ENCODE measurements at places on chromosomes 4 and X.

DNA sequence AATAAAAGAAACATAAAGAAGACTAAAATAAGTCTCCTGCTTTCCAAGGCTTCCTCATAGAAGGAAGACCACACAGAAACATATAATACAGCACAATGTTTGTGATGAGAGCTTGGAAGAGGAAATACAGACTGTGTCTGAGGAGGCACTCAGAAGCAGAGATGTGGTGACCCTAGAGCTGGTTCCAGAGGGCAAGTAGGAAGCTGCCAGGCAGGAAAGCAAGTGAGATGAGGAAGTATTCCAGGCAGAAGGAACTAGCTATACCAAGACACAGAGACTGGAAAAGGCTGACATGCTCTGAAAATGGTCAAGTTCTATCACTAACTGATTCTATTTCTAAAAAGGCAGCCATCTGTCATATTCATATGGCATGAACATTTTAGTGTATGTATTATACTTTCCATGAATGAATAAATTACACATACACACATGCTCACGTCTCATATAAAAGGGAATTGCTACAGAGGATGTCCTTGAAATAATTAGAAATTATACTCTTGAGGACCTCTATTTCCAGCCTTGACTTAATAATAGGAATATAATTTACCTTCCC, 16.6 kb upstream of the HSFX2 start:
- DNase-seq: no peak

DNA sequence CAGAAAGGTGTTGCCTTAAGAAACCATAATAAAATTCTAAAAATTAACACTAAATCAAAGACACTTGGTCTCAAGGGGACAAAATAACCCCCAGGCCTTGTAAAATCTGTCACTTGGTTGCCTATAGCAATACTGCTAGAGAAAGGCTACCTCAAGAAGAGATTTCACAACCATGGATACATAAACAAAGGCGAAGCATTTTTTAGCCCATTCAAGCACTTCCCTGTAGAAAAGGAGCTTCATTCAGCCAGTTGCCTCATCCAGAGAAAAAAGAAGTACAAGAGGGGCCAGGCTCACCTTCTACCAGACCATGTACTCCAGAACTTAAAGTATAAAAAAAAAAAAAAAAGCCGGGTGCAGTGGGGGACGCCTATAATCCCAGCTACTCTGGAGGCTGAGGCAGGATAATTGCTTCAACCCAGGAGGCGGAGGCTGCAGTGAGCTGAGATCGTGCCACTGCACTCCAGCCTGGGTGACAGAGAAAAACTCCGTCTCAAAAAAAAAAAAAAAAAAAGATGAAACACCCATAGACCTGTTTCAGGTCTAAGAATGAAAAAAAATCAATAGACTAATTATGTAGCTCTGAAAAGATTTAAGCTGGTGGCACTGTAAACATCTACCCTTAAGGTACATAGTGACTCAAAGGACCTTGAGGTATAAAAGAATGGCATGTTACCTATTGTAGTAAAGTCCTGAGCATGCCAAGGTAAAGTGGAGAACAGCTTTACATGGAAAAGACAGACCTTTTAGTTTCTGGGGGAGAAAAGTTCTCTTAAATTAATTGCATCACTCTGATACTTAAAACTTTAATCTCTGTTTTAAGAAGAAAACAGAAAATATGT, 18.0 kb downstream of the RUFY3 start:
- DNase-seq: no peak

DNA sequence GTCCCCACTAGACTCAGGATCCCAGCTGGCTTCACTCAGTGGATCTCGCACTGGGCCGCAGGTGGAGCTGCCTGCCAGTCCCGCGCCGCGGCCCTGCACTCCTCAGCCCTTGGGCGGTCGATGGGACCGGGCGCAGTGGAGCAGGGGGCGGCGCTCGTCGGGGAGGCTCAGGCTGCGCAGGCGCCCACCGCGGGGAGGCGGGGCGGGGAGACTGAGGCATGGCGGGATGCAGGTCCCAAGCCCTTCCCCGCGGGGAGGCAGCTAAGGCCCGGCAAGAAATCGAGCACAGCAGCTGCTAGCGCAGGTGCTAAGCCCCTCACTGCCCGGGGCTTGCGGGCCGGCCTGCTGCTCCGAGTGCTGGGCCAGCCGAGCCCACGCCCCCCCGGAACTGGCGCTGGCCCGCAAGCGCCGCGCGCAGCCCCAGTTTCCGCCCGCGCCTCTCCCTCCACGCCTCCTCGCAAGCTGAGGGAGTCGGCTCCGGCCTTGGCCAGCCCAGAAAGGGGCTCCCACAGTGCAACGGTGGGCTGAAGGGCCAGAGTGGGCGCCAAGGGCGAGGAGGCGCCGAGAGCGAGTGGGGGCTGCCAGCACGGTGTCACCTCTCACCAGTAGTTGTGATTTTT, 1038.0 kb downstream of the PCDH19 start:
- DNase-seq: no peak

DNA sequence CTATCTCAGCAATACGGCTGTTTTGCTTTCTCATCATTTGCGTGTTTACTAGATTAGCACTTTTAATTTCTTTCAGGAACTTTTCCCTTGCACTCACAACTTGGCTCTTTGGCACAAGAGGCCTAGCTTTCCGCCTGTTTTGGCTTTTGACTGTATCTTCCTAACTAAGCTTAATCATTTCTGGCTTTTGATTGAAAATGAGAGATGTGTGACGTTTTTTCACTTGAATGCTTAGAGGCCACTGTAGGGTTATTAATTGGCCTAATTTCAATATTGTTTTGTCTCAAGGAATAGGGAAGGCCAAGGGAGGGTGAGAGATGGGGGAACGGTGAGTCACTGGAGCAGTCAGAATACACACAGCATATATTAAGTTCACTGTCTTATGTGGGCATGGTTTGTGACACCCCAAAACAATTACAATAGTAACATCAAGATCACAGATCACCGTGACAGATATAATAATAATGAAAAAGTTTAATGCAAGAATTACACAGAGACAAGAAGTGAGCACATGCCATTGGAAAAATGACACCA, 27.3 kb downstream of the MND1 start:
- no peak for DNase-seq

DNA sequence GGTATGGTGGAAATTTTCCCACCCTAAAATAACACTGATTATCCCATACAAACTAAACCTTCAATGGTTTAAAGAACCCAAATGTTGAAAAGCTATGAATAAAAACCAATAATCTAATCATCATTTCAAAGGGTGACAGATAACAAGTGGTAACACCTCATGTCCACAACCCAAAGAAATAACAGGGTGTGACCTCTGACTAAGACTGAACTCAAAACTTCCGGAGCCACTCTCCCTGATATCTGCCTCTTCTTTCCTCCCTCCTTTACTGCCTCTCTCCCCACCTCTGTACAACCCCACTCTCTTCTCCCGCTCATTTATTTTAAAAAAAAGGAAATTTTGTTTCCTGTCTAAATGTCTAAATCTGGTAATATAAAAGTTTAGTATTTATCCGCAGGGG, 11.5 kb downstream of the FBXW7 start:
- DNase-seq: no peak

GRCh38 chr4:152158225-152158624, 377.7 kb downstream of the FBXW7 start:
- DNase-seq: no peak

DNA sequence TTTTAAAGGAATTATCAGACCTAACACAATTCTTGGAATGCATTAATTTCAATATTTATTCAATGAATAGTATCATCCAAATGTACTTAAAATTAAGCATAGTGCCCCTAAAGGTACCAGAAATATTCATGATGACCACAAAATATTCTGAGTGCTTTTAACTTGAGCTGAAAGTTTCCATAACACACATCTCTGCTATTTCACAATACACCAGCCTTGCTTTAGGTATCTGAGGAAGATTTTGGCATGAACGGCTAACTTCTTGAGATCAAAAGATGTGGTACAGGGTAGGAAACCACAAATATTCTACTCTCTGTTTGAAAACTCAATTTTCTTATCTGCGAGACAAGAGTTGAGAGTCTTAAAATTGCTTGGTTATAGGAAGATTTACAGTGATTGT, 538.3 kb upstream of the PCDH7 start:
- DNase-seq: no peak

DNA sequence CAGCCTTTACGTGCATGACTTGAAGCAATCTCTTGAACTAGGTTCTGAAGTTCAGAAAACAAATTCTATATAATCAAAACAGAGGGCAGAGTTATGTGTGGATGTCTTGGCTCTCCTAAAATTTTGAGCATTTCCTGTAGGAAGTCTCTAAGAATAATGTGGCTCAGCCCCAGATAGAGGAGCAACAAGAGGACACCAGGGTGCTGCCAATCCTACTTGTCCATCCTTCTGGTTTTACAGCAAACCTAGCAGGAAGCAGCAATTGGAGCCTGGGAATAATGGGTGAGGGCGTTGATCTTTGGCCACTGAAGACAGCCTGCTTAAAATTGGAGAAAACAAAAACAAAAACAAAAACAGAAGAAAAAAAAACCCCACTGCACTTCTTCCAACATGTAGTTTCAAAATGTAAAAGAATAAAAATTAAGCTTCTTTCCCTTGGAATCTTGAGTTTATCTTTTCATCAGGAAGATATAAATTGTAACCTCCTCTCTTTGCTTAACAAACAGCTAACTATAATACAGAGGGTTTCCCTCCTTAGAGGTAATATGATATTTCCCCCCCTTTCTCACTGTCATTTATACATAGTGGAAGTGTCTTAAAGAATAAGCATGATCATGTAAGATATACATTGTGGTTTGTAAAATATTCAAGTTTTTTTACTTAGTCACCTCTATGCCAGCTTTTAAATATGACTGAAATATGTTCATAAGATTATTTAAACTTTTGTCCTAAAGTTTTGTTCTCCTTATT, 130.6 kb downstream of the FBXO8 start:
- DNase-seq: no peak

- no peak for DNase-seq
Observed at GRCh38 chr4:122932763-122933162, 10.4 kb upstream of the NUDT6 start.

GRCh38 chrX:88170553-88170952, 576.5 kb upstream of the CPXCR1 start:
- no peak for DNase-seq

- no peak for DNase-seq
Observed at GRCh38 chrX:105653891-105654290, 168.4 kb upstream of the NRK start.

- DNase-seq: peak; percentile 78
Observed at GRCh38 chr4:47839259-47839658, 1.4 kb upstream of the CORIN start.

DNA sequence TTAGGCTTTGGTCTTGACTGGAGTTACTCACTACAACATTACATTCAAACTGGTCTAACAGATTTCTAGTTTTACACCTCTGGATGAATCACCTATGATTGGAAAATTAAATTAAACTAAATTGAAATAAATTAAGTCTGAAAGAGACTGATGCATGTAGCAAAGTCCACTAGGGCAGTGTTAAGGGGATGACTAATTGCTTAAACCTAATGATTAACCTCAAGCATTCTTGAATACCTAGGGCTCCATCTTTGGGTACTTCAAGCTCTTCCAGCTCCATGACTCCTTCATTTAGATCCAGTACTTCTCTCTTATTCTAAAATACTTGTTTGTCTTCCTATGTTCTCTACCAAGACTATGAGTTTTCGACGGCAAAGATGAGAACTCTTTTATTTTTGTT, 86.8 kb downstream of the SH2D1A start:
- DNase-seq: no peak

DNA sequence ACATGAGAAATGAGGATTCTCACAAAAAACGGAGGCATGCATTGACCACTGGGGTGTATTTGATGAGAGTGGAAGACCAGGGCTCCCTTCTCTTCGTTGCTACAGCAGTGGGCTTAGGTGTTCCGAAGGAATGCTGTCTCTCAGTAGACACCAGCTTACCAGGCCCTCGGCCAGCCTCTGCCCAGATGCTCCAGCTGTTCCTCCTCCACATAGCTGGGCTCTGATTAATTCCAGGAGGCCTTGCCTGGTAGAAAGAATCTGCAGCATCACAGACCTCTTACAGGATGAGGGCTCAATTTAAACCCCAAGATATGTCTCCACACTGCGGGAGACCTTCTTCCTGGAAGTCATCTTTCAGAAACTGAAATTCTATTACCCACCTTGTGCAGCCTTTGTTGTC, 346.6 kb upstream of the TENM3 start:
- DNase-seq: no peak

DNA sequence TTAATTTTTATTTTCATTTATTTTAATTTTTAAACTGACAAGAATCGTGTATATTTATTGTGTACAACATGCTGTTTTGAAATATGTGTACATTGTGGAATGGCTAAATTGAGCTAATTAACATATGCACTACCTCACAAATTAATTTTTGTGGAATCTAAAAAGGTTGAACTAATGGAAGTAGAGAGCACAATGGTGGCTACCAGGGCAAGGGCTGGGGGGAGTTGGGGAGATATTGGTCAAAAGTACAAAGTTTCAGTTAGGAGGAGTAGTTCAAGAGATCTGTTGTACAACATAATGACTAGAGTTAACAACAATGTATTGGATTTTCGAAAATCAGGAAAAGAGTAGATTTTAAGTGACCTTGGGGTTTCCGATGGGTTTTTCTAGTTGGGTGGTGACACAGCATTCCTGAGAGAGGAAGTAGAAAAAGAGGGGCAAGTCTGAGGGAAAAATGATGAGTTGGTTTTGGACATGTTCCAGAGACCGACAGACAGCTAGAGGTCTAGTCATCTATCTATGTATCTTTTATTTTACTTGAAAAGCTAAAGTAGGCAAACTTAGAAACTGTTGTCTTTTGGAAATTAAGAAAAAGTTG, 23.2 kb downstream of the APOO start:
- DNase-seq: no peak

GRCh38 chrX:1614927-1615326, at the start of gene ASMT:
ASMT (plus strand) TSS chrX:1615059; CDS start chrX:1615200, 141 bp downstream.
- DNase-seq: no peak

DNA sequence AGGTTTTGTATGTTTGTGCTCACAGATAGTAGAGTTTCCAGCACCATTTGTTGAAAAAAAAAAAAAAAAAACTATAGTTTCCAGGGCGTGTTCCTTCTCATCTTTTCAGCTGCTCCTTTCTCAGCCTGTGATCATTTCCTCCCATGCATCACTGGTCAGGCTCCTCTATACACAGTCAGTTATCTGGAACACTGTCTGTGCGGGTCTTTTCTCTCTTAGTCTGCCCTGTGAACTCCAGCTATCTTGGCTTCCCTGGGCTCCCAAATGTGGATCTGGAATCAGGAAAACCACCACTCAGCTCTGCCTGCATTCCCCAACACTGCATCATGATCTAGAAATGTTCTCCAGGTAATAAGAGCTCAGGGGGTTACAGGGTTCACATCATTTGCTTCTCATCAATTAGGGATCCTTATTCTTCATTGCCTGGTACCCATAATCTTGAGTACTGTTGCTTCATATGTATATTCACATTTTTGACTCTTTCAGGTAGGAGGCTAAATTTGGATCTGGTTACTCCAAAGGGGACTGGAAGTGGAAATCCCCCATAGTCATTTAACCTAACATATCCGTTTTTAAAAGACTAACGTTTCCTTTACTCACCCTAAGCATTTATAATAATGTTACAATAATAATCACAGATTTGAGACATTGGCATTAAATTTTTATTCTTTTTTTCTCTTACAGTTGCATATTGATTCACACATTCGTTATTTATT, 221.8 kb upstream of the KLF3 start:
- DNase-seq: no peak
